ELF-1 (cell line): ENCODE measurements at places on chromosomes 2 and 18.
A peak's percentile ranks its signal among the peaks of the same experiment; 100 is the strongest.

- no peak for DNase-seq
These were observed 74.7 kb upstream of the TMEM200C start for GRCh38 chr18:5969989-5970403.

DNA sequence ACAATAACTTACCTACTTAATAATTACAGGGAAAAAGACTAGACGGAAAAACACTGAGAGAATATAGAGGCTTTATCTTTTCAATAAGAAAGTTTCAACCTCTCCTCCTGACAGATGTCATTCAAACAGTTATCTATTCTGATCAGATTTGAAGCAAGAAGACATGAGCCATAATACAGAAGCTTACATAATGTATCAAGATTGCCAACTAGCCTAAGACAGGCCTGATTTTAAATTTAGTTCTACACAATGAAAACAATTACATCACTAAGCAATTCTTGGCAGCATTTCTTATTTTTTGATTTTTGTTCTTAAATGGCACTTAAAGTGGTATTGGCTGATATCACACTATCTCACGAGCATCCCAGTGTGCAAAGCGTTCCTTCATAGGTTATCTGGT lies 41.6 kb downstream of the GPR155 start:
- no peak for DNase-seq

GRCh38 chr2:28310107-28310506 lies 82.6 kb upstream of the FOSL2 start:
- DNase-seq, result peak; percentile 73

DNA sequence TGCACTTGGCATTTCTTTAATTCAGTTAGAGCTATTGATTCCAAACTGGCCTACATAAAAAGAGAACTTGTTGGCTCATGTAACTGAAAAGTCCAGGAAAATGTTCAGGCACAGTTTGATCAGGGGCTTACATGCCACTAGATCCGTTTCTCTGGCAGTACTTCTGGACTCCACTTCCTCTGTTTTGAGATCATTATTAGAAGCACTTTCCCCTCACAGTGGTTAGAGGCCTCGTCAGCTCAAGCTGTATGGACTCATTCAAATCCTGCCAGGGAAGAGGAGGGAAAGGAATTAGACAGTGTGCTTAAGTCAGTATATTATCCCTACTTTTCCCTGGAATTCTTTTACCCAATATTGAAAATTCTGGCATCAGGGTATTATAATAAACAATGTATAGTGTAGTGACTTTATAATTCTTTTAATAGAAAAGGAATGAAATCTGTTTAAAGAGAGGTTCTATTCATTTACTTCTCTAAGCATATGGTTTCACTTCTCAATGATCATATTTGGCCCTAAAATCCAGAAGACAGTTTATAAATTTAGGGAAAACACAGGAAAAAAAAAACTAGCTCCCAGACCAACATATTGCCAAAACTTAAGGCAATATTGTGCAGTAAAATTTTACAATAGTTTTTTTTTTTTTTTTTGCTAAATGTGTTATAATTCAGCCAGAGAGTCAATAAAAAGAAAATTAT lies 92.0 kb downstream of the ARMC9 start:
- no peak for DNase-seq

GRCh38 chr2:7691961-7692656 lies 774.9 kb downstream of the RNF144A start:
- no peak for DNase-seq

DNA sequence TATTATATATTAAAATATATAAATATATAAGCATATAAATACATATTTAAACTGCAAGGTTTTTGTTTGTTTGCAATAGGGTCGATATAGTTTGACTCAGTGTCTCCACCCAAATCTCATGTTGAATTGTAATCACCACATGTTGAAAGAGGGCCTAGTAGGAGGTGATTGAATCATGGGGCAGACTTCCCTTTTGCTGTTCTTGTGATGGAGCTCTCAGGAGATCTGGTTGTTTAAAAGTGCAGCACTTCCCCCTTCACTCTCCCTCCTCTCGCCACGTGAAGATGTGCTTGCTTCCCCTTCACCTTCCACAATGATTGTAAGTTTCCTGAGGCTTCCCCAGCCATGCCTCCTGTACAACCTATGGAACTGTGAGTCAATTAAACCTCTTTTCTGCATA lies 2137.3 kb upstream of the CELF4 start:
- DNase-seq, result no peak

- no peak for DNase-seq
These were observed 105.3 kb downstream of the HDAC4 start for GRCh38 chr2:239295377-239296019.

DNA sequence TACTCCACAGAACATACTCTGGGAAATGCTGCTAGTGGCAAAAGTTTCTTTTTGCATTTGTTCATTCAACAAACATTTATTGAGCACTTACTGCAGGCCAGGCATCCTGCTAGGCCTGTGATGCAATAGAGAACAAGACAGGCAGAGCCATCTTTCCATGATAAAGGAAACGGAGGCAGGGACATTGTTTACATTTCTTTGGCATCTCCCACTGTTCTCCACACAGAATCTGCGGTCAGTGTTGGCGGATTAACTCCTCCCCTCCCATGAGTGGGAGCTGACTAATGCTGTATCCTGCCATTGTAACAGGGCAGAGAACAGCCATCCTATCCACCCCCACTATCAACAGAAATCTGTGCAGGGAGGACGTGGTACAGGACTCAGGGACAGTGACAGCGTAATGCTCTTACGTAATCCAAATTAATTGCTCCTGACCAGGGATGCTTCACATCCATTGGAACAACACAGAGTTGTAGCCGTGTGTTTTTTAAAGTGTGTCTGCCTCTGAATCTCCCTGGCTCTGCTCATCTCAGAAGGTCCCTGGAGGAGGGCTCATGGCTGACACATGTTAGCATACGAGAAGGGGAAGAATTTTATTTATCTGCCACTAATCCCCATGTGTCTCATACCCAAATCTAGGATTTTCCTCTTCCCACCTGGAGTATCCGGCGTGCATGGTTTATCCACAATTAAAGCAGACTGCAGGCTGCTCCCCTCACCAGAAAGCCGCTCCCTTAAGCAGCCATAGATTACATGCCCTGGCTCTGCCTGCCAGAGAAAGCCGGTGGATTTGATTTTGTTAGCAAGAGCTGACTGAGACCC lies 32.3 kb downstream of the STEAP3 start:
- peak; percentile 49 for DNase-seq

DNA sequence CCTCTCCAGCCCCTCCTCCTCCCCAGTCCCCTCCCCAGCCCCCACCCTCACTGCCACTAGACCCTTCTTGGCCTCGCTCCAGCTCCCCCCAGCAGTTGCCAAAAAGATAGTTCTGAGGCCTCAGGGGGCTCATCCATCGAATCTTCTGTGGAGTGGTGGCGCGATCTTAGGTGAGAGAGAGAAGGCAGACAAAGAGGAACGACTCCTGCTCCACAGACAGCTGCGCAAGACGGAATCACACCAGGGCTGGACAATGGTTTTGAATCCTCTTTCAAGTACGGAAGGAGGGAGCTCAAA lies 68.1 kb downstream of the LAMA3 start:
- no peak for DNase-seq

- DNase-seq, result no peak
These were observed 8.3 kb downstream of the ACTG2 start for GRCh38 chr2:73901143-73901542.

DNA sequence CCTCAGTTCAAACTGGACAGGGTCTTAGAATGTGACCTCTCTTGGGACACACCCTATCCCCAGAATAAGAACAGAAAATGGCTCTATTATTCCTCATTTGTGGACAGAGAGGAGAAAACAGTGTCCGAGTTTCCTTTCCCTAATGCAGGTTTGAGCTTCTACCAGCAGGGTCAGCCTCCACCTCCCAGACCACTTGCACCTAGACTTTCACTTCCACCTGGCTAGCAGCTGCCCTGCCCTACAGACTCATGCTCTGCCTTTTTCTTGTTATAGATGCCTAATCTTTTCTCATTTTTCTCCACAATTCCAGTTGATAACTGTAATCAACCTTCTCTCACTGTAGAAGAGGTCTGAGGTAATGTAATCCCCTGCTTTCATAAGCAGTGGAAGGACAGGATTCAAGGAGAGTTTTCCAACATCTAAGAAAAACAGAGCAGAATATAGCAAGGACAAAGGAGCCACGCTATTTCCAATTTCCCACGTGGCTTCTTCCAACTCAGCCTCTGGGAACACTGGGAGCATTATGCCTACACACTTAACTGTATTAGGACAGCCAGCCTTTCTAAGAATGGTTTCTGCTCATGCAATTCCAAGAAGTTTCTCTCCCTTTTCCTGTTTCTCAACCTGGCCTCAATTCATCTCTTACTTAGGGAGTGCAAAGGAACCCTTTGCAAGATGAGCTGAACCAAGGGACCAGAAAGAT lies 239.8 kb downstream of the BCL11A start:
- DNase-seq, result no peak

GRCh38 chr18:62249478-62250097 lies 62.5 kb downstream of the RELCH start:
- DNase-seq, result peak; percentile 22

GRCh38 chr2:127406454-127406853 lies 11.8 kb upstream of the PROC start:
- DNase-seq, result no peak

- no peak for DNase-seq
These were observed 19.6 kb upstream of the FIGN start for GRCh38 chr2:163755366-163755765.

GRCh38 chr2:232023426-232023825 lies 61.9 kb downstream of the DIS3L2 start:
- no peak for DNase-seq

GRCh38 chr18:76412818-76413565 lies 82.0 kb downstream of the ZNF516 start:
- no peak for DNase-seq
